AG08396 (cell line): ENCODE measurements at places on chromosomes 13 and 19.
A peak's percentile ranks its signal among the peaks of the same experiment; 100 is the strongest.

DNA sequence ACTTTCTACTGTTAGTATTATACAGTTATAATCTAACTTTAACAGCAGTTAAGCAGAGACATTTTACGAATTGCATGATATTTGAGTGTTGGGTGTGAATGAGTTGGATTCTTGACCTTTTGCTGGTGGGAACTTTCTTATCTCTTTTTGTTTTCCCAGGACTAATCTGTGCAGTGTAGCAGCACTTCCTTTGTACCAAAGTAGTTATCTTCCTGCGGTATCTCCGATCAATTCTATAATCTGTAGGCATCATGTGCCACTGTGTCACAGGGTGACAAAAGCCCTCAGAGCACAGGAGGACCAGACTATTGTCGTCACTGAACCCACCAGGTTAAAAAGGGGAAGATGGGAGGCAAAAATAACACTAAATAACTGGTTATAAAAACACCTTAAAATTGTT, 823.5 kb downstream of the GPC5 start:
- no peak for DNase-seq

DNA sequence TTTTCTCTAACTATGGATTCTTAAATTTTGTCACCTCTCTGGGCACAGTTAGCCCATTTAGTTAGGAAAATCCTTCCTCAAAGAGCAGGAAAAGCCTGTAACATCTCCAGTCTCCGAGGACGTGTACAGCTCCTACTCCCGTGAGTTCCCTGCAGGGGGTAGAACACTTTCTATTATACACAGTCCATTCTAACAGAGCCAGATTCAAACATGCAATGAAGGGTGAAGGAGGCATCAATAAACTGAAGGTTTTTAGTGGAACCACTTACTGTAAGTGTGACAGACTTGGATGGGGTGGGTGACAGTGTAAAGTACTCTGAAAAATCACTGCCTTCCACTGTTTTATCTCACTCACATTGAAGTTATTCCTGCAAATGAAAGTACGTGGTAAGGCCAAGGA, 204.7 kb upstream of the DACH1 start:
- no peak for DNase-seq

GRCh38 chr13:33352526-33352925, 67.0 kb upstream of the STARD13 start:
- DNase-seq: no peak

GRCh38 chr13:105952233-105952972, 583.1 kb downstream of the EFNB2 start:
- DNase-seq: no peak

- DNase-seq: no peak
Measured at GRCh38 chr13:60794751-60795150, 397.7 kb downstream of the TDRD3 start.

GRCh38 chr13:46519182-46519581, 33.8 kb upstream of the LRCH1 start:
- no peak for DNase-seq

- DNase-seq: no peak
Measured at GRCh38 chr13:30025351-30025750, 174.9 kb upstream of the UBL3 start.

DNA sequence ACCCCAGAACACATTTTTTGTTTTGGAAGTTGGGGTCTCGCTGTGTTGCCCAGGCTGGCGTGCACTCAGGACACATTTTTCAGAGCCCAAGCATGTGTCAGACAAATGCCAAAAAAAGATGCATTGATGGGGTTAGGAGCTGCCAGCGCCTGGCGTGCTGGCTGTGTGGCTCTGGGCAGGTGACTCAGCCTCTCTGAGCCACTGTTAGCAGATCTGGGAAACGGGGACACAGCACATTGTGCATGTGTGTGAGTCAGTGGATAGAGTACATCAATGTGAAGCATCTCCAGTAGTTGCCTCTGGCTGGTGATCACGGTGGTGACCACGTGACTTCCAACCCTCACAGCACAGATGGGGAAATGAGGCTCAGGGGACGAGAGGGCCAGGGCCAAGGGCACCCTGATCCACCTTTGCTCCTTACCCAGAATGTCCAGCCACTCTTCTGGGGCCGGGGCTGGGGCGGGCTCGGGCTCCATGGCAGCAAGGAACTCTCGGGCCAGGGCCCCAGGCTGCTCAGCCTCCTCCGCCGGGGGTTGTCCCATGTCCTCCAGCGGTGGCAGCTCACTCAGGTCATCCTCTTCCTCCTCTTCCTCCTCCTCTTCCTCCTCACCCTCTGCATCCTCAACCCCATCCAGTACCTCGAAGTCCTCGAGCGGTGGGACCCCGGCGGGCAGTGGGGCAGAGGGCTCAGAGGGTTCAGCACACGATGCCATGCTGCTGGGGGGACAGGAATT, 1.9 kb downstream of the FKBP8 start:
- DNase-seq: no peak

DNA sequence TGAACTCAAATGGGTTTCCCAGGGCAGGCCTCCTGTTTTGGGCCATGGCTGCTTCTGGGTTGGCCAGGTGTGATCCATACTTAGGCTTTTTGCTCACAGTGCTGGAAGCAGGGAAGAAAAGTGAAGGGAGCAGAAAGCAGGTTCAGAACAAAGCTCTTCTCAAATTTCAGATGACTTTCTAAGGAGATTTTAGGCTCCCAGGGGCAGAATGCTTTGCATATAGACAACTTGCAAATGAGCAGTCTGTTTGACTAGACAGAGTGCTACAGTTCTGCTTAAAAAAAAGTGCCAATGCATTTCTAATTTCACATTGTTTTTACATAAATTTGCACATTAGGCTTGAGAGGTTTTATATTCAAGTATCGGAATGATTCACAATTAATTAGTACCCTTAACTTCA, 2.6 kb upstream of the SLC10A2 start:
- no peak for DNase-seq

- peak; percentile 52 for DNase-seq
Measured at GRCh38 chr13:93847162-93847561, 620.6 kb downstream of the GPC6 start.

GRCh38 chr13:45109102-45109720, 11.1 kb upstream of the GTF2F2 start:
- DNase-seq: no peak

DNA sequence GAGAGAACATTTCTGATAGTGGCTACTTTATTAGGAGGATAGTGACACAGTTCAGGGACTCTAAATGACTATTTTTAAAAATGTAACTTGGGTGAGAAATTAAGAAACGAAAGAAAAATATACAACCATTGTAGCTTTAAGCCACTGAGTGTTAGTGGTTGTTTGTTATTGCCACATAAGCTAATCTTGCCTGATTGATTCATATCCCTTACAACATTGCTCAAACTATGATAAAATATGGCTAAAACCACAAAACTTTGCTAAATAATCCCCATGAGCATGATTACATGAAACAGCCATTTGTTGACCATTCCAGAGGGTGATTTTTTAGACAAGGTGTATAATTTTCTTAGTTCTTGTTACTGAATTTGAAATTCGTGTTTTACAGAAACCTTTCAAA, 343.4 kb downstream of the SLITRK5 start:
- DNase-seq: no peak

GRCh38 chr19:47408156-47408938, 11.0 kb downstream of the MEIS3 start:
- DNase-seq: no peak

DNA sequence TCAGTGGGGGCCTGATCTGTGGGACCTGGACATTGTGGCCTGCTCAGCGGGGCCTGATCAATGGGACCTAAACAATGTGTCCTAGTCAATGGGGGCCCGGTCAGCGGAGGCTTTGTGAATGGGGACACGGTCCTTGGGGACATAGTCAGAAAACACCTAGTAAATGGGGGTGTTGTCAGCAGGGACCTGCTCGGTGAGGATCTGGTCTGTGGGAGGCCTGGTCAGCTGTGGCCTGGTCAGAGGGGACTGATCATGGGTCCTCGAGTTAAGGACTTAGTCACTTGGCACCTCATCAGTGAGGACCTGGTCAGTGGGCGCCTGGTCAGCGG, 44.5 kb upstream of the TPM4 start:
- DNase-seq: no peak

GRCh38 chr13:49935171-49936074, 717 bp downstream of the SPRYD7 start:
- DNase-seq: peak; percentile 58

GRCh38 chr19:43775299-43775890, 5.4 kb downstream of the KCNN4 start:
- DNase-seq: no peak

- no peak for DNase-seq
Measured at GRCh38 chr13:36718686-36719085, 44.9 kb downstream of the SERTM1 start.

DNA sequence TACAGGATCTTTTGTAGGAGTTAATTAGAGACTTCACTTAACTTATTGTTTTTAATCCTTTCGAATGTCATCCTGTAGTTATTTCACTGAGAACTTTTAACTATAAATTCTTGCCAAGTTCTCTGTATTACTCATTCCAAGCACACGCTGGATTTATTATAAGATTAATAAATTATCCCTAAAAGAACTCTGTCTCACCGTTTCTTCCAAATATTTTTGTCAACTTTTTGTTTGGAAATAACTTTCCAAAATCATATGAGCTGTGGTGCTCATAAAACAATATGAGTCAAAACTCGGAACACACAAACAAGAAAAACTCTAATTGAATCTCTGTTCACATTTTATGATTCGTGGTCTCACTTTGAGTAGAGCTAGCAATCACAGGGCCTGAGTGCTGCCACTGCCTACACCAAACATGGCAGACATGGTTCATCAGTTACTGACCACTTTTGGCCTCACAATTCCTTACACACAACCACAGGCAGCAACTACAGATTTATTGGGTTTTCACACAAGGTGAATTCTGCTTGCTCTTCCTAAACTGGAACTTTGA, 412.0 kb downstream of the FGF14 start:
- no peak for DNase-seq

GRCh38 chr13:110161112-110161882, 145.7 kb downstream of the COL4A1 start:
- DNase-seq: no peak

DNA sequence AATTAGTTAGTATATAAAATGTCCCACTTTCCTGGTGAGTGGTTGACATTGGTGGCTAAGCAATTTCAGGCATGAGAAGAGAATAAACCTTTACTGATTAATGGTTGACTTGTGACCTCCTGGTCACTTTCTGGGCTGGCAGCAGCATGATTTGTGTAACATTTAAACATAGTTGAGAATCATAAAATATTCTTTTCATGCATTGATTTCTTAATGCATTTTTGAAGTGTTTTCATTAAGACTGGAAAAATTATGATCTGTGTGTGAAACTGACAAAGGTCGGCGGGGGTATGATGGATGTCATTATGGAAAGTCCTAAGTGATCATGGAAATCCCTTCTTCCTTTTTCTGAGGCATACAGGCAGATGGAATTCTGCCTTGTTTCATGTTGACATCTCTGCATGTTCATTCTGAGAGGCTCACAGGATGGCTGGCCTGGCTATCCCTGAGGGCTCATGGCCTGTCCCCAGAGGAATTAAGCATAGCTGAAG, 98.7 kb upstream of the RNF113B start:
- no peak for DNase-seq

GRCh38 chr19:15913830-15914229, 16.0 kb upstream of the CYP4F2 start:
- no peak for DNase-seq

- no peak for DNase-seq
Measured at GRCh38 chr19:29563486-29564101, 37.8 kb downstream of the VSTM2B start.

- no peak for DNase-seq
Measured at GRCh38 chr13:80173224-80173623, 167.7 kb downstream of the SPRY2 start.

- no peak for DNase-seq
Measured at GRCh38 chr19:51535535-51535934, 4.1 kb upstream of the SIGLEC6 start.

DNA sequence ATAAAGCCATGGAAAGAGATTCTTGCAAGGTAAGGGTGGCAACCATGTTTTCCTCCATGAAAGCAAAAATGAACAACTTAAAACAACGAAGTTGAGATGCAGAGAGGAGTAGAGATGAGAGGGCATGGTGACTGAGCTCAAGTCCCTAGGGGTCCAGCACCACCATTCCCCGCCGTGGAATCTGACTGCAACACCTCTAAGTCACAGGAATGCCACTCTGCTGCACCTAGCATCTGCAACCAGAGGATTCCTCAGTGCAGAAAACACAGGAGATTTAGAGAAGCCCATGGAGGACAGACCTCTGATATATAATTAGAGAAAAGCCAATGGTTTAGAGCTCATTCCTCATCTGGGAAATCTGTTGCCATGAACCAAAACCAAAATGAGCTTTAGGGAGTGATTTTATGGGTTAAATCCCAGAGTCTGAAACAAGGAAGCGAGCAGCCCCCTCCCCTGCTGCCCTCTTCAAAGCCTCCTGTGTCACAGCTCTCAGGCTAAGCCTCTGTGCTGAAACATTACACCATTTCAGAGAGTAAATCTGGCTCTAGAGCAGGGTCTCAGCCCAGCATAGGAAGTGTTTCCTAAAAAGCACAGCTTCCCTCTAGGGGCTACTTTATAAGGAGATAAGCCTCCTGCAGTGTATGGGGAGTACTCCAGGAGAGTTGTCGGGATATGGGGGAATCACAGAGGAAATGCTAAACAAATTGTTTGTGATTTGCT, 1043.6 kb downstream of the UQCRFS1 start:
- DNase-seq: no peak

GRCh38 chr19:16143399-16144215, at the start of gene HSH2D:
Gene HSH2D (plus strand): TSS chr19:16143685. CDS start chr19:16148751, 5,066 bp downstream.
- DNase-seq: no peak

GRCh38 chr13:103952183-103952582, 886.0 kb upstream of the SLC10A2 start:
- no peak for DNase-seq

DNA sequence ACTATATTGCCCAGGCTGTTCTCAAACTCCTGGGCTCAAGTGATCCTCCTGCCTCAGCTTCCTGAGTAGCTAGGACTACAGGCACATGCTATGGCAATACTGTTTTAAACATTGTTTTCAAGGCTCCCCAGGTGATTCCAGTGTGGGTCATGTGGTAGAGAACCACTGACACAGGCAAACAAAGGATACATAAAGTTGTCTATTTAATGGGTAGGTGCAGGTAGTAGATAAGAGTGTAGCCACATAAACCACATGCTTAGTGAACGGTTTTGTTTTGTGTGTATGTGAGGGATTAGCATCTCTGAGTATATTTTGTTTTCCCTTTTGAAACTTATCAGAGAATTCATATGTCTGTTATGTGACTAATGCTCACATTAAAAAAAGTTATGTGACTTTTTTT, 36.7 kb downstream of the USPL1 start:
- DNase-seq: no peak

DNA sequence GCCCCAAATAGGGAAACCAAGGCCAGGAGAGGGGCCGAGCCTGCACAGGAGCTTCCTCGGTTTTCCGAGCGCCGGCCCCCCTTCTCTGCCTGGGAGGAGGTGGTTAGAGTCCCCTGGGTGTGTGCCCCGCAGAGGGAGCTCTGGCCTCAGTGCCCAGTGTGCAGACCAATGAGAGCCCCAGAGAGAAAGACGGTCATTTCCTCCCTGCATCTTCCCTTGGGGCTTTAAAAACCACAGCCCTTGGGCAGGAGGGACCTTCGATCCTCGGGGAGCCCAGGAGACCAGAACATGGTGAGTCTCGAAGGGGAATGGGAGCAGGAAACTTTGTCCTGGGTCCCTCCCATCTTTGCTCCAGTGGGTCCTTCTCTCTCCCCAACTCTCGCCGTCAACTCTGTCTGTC, at the start of gene C5AR1:
Gene C5AR1 (plus strand): TSS at position 254 of the 400 bp plus-strand sequence. CDS start 35 bp downstream, at position 289.
- no peak for DNase-seq

GRCh38 chr19:23310729-23311211, 60.6 kb upstream of the ZNF724 start:
- no peak for DNase-seq
